ENCODE measurements at places on chromosomes 11 and 22.

DNA sequence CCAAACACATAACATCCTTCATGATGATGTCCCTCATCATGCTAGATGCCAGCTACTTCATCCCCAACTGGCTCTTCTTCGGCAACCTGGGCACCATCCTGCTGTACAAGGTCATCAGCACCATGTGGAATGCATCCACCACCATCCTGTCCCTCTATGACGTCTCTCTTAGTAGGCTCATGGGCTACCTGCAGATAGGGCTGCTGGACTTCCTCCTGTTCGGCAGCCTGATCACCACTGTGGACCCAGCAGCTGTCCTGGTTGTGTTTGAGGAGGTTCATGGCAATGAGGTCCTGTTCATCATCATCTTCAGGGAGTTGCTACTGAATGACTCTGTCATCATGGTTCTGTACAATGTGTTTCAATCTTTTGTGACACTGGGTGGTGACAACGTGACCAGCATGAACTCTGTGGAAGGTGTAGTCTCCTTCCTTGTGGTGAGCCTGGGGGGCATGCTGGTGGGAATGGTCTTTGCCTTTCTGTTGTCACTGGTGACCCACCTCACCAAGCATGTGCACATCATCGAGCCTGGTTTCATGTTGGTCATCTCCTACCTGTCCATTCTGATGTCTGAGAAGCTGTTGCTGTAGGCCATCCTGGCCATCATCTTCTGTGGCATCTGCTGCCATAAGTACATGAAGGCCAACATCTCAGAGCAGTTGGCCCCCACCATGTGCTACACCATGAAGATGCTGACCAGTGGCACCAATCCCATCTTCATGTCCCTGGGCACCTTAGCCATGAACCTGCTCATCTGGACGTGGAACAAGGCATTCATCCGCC lies 120.7 kb upstream of the SERPIND1 start:
- no peak for DNase-seq

GRCh38 chr11:117931971-117932370 lies 2.8 kb upstream of the TMPRSS13 start:
- DNase-seq = no peak

GRCh38 chr22:30552719-30553118 lies 6.2 kb upstream of the SEC14L6 start:
- no peak for DNase-seq

DNA sequence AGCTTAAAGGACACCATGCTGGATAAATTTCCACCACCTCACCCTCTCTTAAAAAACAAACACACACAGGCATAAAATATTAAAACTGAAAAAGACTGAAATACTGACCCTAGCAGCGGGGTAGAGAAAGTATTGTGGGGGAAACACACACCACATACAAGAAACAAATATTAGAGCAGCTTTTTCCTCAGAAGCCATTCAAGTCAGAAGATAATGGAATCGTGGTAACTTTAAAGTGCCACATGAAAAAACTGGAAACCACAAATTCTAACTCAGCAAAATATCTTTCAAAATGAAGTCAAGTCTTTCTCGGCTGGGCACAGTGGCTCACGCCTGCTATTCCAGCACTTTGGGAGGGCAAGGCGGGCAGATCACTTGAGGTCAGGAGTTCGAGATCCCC lies 223.2 kb downstream of the DYNC2H1 start:
- no peak for DNase-seq

GRCh38 chr11:122594986-122595645 lies 60.4 kb upstream of the UBASH3B start:
- DNase-seq = no peak

- no peak for DNase-seq
Measured at GRCh38 chr22:22425783-22426624, 82.5 kb downstream of the ZNF280B start.

DNA sequence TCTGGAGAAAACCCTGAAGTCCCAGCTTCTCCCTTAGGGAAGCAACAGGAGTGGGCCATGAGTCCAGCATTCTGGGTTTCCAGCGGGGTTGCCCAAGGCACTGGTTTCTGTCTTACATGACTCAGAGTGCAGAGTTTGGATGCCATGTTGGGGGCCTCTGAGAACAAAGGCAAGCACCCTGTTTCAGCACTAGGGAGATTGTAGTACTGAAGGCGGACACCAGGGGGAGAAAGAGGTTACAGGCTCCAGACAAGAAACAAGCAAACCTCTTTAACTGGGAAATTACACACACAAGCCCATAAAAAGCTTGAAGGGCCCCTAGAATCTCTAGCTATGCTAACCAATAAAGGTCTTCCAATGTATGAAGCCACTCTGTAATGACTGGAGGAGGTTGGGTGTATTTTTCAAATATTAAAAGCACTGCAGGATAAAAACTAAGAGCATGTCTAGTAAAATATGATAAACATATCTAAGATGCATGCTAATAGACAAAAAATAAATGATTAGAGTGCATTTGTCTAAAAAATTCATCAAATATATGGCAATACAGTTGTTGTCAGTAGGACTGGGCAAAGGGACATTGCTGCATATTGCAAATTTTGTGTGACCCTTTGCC lies 7.1 kb downstream of the MS4A6E start:
- peak; percentile 37 for DNase-seq

- peak; percentile 73 for DNase-seq
Measured at GRCh38 chr22:38017272-38017920, 33.0 kb upstream of the SOX10 start.

DNA sequence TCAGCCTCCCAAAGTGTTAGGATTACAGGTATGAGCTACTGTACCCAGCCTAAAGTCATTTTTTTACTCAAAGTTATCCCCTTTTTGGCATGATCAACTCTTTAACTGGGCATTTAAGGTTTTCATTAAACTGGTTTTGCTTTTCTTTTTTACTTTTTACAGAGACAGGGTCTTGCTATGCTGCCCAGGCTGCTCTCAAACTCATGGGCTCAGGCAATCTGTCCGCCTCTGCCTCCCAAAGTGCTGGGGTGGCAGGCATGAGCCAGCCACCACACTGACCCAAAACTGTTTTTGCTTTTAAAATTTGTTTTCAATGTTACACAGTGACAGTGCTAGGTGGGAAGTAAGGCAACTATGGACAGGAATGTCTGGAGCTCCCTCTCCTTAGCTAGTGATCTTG lies 3.9 kb upstream of the ZBED5 start:
- no peak for DNase-seq

- no peak for DNase-seq
Measured at GRCh38 chr11:130670200-130670599, 221.8 kb downstream of the ADAMTS15 start.

- no peak for DNase-seq
Measured at GRCh38 chr22:19801340-19802000, 40.9 kb downstream of the TBX1 start.

GRCh38 chr11:96647621-96648020 lies 257.8 kb downstream of the JRKL start:
- DNase-seq = no peak

GRCh38 chr22:45455621-45456020 lies 42.1 kb downstream of the RIBC2 start:
- no peak for DNase-seq

GRCh38 chr11:114783805-114784204 lies 105.5 kb downstream of the NXPE2 start:
- DNase-seq = no peak

DNA sequence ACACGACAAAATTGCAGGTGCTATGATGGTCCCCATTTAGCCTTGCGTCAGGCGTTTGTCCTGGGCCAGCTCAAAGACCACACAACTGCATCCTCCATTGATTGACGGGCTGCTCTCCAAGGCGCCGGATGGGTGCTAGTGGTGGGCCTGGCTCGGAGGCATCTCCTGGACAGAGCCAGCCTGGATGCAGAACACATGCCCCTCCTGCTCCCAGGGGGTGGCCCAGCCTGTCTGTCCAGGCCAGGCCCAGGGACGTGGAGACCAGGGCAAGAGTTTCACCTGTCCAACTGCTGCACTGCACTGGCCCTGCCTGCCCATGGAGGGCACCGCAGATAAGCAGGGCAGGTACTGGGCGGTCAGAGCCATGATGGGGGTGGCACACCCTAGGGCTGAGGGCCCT lies 23.4 kb upstream of the FGF19 start:
- no peak for DNase-seq

- peak; percentile 47 for DNase-seq
Measured at GRCh38 chr11:130609121-130610035, 160.9 kb downstream of the ADAMTS15 start.

- no peak for DNase-seq
Measured at GRCh38 chr11:72570893-72571661, 103.1 kb downstream of the PDE2A start.

DNA sequence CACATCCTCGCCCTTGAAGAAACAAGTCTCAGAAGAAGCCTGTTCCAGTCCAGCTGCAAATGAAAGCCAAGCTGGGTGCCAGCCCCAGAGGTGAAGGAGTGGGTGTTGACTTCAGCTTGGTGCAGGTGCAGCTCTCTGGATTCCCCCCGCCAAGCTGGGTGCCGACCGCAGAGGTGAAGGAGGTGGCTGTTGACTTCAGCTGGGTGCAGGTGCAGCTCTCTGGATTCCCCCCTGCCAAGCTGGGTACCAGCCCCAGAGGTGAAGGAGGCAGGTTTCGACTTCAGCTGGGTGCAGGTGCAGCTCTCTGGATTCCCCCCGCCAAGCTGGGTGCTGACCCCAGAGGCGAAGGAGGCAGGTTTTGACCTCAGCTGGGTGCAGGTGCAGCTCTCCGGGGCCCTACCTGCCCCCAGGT lies 1234.0 kb downstream of the TBC1D22A start:
- no peak for DNase-seq

DNA sequence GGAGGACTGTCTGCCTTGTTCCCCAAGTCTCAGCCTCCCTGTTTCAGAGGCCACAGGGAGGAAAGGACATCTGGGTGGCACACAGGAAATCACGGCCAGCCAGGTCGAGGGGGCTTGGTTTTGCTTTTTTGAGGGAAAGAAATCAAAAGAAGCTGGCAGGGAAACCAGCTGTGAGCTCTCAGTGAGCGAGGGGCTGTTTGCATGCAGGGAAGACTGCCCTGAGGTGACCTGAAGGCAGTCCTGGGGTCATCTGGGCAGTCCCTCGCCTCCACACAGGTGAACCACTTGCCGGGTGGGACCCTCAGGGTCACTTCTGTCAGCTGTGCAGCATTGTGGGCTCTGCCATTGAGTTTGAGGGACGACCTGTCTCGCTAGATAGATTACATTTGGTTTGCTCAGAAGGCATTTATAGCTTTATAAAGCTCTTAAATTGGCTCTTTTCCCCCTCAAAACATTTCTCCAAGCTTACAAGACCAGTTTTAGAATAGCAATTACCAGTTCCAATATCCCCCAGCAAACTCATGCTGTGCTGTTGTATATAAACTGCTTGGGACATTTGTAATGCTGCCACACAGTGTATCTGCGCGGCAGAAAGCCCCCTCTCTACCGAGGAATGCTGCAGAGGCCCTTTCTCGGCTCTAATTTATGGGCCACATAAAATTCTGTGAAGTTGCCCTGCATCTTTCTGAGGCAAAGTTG lies 28.3 kb downstream of the PKNOX2 start:
- no peak for DNase-seq

GRCh38 chr11:32472226-32472625 lies 36.9 kb upstream of the WT1 start:
- no peak for DNase-seq

DNA sequence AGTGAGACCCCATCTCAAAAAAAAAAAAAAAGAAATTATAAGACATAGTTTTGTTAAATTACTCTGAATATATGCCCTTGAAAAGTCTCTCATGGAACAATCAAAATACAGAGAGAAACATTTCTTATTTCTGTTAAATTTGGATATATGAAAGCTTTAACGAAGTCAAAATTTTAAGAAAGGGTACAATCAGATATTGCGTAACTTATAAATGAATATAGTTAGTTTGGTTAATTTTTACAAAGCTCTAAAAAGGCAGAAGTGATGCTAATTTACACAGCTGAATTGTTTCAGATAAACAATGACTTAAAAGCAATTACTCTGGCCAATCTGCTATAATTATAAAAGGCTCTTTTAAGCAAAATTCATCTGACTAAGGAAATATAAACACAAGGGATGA lies 611.6 kb upstream of the CCDC179 start:
- no peak for DNase-seq

- no peak for DNase-seq
Measured at GRCh38 chr11:19743622-19744021, 31.0 kb downstream of the NAV2 start.

GRCh38 chr11:134498326-134499139 lies 86.5 kb upstream of the B3GAT1 start:
- no peak for DNase-seq

- DNase-seq = no peak
Measured at GRCh38 chr22:32501836-32502752, 27.5 kb downstream of the FBXO7 start.

DNA sequence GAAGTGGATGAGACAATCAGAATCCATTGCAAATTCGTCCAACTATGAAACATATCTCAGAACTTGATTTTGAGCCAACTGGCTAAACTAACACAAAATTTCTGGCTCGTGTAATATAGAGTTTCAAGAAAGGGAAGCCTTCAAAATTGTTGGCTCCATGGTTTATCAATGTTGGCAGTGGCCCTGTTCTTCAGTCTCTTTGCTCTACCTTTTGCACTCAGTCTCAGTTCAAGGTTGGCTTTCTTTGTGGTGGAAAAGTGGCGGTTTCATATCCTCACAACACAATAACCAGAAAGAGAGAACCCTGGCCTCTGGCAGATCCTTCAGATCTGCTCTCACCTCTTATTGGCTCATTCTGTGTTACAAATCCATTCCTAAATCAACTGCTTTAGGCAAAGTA lies 473.8 kb upstream of the API5 start:
- DNase-seq = no peak

DNA sequence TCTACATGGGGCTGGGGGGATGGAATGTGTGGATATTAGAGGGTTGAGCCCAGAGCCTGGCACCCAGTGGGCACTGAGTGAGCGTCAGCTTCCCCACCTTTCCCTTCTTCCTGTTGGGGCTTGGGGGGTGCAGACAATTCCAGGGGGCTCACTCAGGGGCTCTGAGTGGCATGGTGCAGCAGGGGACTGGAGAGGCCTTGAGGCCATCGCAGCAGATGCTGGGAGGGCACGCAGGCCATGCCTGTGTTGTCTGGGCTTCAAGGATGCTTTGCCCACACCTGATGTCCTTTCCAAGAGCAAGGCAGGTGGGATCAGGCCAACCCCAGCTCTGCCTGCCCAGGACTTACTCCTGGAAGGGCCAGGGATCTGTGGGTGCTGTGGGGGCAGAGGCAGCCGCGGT lies 11.2 kb upstream of the TTLL12 start:
- no peak for DNase-seq

DNA sequence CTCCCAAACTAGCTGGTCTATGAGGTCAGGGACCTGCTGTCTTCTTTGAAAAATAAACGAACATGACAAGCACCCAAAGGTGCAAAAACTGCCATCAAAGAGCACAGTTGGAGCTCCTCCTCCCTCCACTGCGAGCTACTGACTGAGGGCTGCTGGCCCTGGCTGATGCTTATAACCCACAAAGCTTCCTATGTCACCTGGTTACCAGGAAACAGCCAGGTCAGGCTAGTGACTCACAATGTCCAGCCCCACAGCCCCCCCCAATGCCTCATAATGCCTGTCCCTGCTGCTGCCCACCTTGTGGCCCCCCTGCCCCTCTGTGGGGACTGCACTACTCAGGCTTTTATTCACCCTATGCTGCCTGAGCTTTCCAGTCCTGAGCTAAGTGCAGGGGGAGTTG lies at the start of gene DRICH1:
TSS of gene DRICH1 (minus strand) at position 144 of the 400 bp plus-strand sequence. CDS start 298 bp downstream, outside the sequence.
- no peak for DNase-seq

GRCh38 chr11:103871923-103872551 lies 164.4 kb upstream of the DDI1 start:
- no peak for DNase-seq

Data from umbilical cord (tissue), 2 donors.